ENCODE measurements at places on chromosomes 5 and 9. TPM values are rescaled to one million over a fixed set of nuclear protein-coding genes. Genes with fewer than 3 reads are reported as not detected.

Gene VCAN
- 23.4 TPM for total RNA-seq

Gene ANKRD18A
- total RNA-seq: 15.7 TPM

Gene SLCO6A1
- total RNA-seq: not detected

Gene SPINK6
- 0.26 TPM for total RNA-seq

Gene FBLL1
- 0.24 TPM for total RNA-seq

Gene GBGT1
- total RNA-seq: 2.8 TPM

Gene ANKRD31
- total RNA-seq: 0.12 TPM

Gene ROR2
- 2.9 TPM for total RNA-seq

Gene EGR1
- 12.5 TPM for total RNA-seq

Gene SEMA4D
- total RNA-seq: 6.3 TPM

Gene CCL27
- total RNA-seq: not detected

Gene MELK
- 78.3 TPM for total RNA-seq

Gene RGP1
- total RNA-seq: 16.0 TPM

Gene NPR3
- 20.9 TPM for total RNA-seq

Gene MYO10
- total RNA-seq: 78.7 TPM

Gene DDX4
- total RNA-seq: 0.02 TPM

Gene RORB
- not detected for total RNA-seq

Gene IFNE
- 2.3 TPM for total RNA-seq

Gene PRRT1B
- 0.80 TPM for total RNA-seq

Gene DNAJB5
- 5.1 TPM for total RNA-seq

Gene CER1
- not detected for total RNA-seq

Gene TIMD4
- total RNA-seq: 1.6 TPM

Gene GDA
- total RNA-seq: 1.3 TPM

Gene PCDHA4
- 2.0 TPM for total RNA-seq

Gene FGF10
- total RNA-seq: not detected

Gene SLC6A7
- total RNA-seq: not detected

Gene PCDHB10
- not detected for total RNA-seq

Gene SLC22A5
- total RNA-seq: 19.7 TPM

Gene IL5
- total RNA-seq: not detected

Gene SPAG8
- total RNA-seq: 0.27 TPM

Gene FOXE1
- 4.2 TPM for total RNA-seq

Gene MED27
- 33.7 TPM for total RNA-seq

Gene DOLK
- 38.9 TPM for total RNA-seq
